ENCODE measurements at places on chromosomes 2 and 18.

- DNase-seq = peak; percentile 75
Observed at GRCh38 chr2:127086990-127087790, 19.8 kb downstream of the BIN1 start.

DNA sequence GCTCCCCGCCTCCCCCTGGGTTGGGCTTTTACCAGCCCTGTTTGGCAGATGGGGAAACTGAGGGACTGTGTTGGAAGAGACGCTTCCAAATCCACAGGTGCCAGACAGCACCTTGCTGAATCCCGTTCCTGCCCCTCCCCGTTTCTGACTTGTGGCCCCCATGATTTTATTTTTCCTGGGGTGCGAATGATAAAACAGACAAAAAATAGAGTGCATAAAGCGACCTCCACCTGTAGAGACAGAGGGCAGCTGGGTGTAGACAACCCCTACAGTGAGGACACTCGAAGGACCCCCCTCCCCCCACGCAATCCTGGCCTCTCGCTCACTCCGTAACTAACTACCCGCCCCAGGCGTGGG is 2.2 kb upstream of the CTDSP1 start:
- no peak for DNase-seq

DNA sequence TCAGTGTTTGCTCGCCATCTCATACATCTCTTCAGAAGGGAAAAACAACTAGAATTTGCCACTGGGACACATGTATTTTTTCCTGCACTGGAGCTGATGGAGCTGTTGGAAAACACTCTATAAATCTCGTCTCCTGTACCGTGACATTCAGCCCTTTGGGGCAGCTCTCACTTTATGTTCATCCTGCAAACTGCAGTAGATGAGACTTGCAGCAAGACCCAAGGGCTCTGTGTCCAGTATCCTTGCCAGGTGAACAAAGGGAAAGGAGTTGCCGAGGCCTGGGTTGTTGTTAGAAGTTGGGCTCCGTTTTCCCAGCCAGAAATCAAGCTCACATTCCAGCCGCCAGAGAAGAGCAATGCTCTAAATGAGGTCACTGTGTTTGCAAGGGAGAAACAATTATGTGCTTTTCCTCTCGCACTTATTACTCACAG is 285.1 kb downstream of the SLC4A3 start:
- DNase-seq = no peak

DNA sequence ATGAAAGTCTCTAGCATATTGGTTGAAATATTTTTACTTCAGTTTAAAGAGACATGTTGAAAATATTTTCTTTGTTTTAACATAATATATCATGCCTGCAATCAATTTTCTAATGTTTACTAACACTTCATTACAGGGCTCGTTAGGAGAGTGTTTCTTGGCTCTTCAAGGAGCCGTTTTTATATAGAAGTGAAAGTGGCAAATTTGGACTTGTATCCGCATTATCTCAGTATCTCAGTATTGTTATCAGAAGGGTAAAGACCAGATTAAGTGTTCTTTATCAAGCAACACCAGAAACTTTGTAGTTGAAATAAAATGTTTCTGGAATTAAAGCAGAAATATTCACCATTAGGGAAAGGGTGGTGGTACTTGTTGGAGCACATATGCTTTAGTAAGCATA is 97.8 kb downstream of the BABAM2 start:
- peak; percentile 74 for DNase-seq

GRCh38 chr2:17643031-17643615 is 102.6 kb downstream of the VSNL1 start:
- DNase-seq = peak; percentile 65

GRCh38 chr2:207660994-207661393 is 35.8 kb upstream of the METTL21A start:
- no peak for DNase-seq

GRCh38 chr18:54327818-54328217 is 29.8 kb downstream of the STARD6 start:
- DNase-seq = no peak

DNA sequence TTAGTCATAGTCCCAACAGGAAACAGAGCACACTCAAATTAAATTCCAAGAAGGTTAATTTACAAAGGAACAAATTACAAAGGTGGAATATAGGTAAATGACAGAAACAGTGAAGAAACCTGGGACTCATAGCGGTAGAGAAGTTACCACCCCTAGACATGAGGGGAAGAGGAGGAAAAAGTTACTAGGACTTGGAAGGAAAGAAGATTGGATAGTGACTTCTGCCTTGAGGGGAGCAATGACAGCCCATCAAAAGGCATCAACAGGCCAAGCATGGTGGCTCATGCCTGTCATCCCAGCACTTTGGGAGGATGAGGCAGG is 2.4 kb upstream of the PDE11A start:
- no peak for DNase-seq

- DNase-seq = peak; percentile 90
Observed at GRCh38 chr2:200125444-200126284, 170.3 kb downstream of the MAIP1 start.

GRCh38 chr2:140338795-140339194 is 1558.6 kb upstream of the NXPH2 start:
- no peak for DNase-seq

GRCh38 chr2:154032220-154032619 is 160.5 kb downstream of the GALNT13 start:
- peak; percentile 26 for DNase-seq

- peak; percentile 1 for DNase-seq
Observed at GRCh38 chr18:36702401-36703013, 126.3 kb downstream of the TPGS2 start.

DNA sequence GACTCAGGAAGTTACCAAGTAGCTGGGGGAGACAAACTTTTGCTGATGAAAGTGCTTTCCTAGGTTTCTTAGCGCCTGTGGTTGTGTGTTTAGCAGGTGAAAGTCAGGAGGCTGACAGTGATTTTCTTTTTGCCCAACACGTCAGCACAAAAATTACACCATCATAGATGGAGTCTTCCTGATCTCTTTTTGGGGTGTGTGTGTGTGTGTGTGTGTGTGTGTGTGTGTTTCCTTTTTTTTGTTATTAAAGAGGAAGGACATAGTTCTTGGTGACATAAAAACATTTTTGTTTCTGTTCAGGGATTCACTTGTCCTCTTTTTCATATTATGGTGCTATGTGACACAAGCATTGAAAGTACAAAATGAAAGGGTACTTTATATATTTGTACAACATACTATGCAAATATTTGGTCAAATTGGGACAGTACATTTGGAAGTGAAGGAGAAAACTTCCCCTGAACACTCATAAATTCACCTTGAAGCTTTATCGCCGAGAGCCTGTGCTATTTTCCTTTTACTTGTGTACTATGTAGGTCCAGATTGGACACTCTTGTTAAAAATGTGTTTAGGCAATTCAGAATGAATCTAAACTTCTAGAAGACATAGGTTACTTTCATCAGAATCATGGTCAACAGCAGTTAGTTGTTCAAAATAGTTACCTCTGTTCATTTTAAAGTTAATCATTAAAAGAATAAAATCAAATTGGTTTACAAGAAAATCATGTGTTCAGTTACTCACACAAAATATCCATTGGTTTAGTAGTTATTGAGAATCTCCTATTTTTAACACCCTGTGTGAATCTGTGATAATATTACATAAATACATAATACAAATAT is 491.9 kb downstream of the IRS1 start:
- no peak for DNase-seq

DNA sequence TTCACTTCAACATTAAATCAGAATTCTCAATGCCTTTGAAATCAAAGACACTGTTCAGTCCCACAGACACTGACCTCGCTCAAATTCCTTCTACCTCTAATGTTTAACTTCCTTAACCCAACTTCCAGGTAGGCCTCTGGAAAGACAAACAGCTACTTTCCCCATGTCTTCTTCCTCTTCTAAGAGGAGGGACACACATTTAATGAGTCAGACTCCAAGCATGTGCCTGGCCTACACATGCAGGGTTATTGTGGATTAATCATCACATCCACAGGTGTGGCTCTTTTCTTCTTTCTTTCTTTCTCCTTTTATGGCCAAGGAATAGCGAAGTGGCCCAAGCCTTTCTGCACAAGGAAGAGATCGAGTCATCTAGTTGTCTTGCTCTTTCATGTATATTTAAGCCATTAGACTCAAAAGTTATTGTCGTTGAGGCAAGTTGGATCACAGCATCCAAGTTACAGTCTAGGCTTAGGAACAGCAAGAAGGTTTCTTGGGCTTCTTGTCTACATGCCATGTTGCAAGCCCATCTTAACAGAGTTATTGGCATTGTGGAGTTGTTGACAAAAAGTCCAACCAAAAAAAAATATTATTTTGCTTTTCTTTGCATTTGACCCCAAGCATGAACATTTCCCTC is 387.8 kb downstream of the IRS1 start:
- no peak for DNase-seq

DNA sequence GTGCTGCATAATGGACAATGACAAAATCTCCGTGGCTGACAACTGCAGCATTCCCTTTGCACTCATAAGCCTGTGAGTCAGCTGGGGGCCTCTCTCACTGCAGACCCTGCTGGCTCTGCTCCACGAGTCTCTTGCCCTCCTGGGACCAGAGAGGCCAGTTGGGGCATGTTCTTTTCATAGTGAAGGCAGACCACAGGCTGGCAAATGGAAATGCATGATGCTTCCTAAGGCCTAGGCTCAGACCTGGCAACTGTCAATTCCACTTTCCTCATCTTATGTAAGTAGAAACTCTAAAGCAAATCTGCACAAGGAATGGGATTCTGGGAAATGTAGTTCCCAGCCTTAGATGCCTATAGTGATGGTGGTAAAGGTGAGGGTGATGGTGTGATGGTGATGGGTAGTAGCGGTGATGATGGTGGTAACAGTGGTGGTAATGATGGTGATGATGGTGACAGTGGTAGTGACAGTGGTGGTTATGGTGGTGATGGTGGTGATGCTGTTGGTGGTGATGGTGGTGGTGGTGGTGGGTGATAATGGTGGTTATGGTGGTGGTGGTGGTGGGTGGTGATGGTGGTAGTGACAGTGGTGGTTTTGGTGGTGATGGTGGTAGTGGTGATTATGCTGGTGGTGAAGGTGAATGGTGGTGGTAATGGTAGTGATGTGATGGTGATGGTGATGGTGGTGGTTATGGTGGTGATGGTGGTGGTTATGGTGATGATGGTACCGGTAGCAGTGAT is 185.8 kb upstream of the ARL4C start:
- DNase-seq = no peak

DNA sequence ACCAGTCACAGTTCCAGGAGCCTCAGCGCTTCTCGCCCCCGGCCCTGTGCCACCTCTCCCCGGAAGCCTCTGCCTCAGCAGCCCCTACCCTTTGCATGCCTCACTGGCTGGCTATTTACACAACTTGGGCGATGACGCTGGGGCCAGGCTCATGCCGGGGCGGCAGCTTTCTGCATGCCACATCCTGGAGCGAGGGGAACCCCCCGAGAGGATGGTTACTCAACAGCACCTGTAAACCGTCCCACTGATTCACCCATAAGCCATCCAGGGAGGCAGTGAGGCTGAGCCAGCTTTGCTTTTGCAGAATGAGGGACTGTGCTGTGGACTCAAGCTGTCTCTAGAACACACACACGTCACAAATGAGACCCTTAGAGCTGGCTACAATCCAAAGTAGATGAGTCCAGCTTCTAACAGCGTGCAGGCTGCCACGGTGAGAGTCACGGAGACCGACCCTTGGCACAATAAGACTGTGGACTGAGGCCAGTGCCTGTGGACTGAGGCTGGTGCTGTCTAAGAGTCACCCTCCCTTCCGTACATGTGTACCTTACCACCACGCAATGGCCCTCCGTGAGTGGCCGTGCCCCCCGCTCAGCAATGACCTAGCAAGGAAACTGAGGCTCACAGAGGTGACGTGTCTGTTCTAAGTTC is 45.6 kb upstream of the ODC1 start:
- no peak for DNase-seq

DNA sequence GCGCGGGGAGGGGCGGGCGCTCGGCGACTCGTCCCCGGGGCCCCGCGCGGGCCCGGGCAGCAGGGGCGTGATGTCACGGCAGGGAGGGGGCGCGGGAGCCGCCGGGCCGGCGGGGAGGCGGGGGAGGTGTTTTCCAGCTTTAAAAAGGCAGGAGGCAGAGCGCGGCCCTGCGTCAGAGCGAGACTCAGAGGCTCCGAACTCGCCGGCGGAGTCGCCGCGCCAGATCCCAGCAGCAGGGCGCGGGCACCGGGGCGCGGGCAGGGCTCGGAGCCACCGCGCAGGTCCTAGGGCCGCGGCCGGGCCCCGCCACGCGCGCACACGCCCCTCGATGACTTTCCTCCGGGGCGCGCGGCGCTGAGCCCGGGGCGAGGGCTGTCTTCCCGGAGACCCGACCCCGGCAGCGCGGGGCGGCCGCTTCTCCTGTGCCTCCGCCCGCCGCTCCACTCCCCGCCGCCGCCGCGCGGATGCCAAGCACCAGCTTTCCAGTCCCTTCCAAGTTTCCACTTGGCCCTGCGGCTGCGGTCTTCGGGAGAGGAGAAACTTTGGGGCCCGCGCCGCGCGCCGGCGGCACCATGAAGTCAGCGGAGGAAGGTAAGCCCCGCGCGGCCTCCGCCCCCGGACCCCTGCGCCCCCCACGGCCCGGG is at the start of gene NFATC1:
Gene NFATC1 (plus strand): TSS at position 170 of the 644 bp plus-strand sequence. CDS start 295 bp downstream, at position 465.
- DNase-seq = peak; percentile 78

- DNase-seq = no peak
Observed at GRCh38 chr2:10324095-10324832, 21.6 kb downstream of the HPCAL1 start.

DNA sequence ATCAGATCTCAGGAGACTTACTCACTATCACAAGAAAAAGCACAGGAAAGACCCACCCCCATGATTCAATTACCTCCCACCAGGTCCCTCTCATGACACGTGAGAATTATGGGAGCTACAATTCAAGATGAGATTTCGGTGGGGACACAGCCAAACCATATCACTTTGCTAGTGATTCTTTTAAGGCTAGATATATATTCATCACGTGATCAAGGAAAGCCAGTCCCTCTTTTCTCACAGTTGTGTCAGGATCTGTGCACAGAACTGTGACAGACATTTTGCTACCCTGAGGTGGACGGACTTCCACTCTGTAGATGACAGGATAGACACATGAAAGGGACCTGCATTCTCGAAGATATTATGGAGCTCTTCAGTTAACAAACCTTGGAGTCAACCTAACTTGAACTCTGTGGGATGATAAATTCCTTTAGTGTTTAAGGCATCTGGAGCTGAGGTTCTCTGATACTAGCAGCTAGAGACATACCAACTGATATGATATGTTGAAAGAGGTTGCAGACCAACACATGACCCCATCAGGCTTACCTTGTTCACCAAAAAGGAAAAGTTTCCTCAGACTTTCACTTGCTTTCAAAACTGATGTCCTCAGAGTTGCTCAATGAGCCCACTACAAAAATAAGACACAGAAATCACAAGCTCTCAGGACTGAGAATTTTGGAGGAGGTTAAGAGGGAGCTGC is 66.3 kb upstream of the SCG2 start:
- no peak for DNase-seq

- peak; percentile 80 for DNase-seq
Observed at GRCh38 chr18:25990473-25990872, 99.9 kb downstream of the SS18 start.

GRCh38 chr2:43005245-43005974 is 213.0 kb upstream of the HAAO start:
- no peak for DNase-seq

GRCh38 chr2:74426181-74426758 is 4.7 kb downstream of the WDR54 start:
- DNase-seq = no peak

- DNase-seq = peak; percentile 89
Observed at GRCh38 chr2:86747711-86748639, 27.9 kb downstream of the RMND5A start.

All from OCI-M1 (cell line).